ENCODE measurements at places on chromosomes 7 and 10.

- peak; percentile 90 for DNase-seq
Measured at GRCh38 chr10:110398419-110399105, 93.8 kb upstream of the SMNDC1 start.

- DNase-seq, result no peak
Measured at GRCh38 chr10:10819206-10819856, 198.3 kb upstream of the CELF2 start.

GRCh38 chr10:14723052-14723689 lies 51.5 kb downstream of the FAM107B start:
- no peak for DNase-seq

DNA sequence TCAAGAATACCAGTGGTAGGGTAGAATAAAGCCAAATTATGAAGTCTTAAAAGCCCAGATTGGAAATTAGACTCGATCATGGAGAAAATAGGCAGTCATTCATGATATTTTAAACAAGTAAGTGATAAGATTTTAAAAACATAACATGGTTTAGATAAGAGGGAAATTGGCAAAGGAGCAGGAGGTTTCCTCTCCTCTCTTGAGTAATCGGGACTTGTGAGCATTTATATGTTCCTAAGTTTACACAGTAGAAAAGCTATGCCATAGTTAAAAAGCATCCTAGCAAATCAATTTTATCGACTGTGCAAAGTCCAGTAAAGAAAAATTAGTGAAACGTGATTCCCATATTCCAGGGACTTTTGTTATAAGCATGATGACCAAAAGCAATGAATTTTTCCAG lies 313.2 kb downstream of the AHR start:
- no peak for DNase-seq

DNA sequence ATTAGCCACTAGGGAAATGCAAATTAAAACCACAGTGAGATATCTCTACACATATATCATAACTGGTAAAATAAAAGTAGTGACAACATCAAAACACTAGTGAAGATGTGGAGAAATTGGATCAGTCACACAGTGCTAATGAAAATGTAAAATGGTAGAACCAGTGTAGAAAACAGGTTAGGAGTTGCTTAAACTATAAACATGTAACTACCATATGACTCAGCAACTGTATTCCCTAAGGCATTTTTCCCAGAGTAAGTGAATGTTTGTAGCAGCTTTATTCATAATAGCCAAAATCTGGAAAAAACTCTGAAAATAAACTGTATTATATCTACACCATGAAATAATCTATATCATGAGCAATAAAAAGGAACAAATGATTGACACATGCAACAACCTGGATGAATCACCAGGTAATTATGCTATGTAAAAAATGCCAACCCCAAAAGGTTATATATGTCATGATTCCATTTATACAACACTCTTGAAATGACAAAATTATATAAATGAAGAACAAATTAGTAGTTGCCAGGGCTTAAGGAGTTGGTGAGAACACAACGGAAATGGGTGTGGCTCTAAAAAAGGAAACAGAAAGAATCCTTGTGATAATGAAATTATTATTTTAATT lies 22.8 kb downstream of the SLC25A40 start:
- DNase-seq, result no peak

DNA sequence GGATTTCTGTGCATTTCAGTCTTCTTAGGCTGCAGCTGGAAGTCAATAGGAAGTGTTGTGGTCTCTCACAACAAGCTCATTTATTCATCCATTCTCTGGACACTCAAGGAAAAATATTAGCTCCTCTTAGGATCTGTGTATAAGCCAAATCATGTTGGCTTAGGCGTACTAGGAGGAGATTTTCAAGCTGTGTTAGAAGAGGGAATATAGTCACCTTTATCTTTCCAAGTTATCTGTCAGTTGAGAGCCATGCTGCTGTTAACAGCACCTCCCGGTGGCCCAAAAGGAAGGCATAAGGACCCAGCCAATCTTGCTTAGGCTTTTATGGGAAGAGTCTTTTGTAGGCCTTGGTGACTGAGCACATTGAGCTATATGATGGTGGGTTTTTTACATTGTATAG lies 220.0 kb downstream of the LRMDA start:
- DNase-seq, result no peak

- no peak for DNase-seq
Measured at GRCh38 chr7:75649462-75649861, 89.3 kb downstream of the HIP1 start.
